WTC11 (cell line): ENCODE measurements at places on chromosomes 16 and 17. TPM values are rescaled to one million over a fixed set of nuclear protein-coding genes. Genes with fewer than 3 reads are reported as not detected.

DNA sequence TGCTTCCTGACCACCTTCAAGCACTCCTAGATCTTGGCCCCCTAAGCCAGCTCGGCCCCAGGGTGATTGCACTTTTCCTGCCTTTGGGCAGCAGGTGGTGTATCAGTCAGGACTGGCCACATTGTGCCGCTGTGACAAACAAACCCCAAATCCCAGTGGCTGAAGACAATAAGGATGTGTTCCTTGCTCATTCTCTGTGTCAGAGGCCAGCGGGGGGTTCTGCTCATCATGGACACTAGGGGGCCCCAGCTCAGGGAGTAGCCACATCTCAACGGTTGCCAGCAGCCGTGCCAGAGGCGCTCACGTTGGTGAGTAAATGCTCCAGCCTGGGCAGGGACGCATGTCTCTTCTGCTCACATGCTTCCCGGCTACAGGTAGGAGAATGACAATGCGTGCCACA, 60.4 kb downstream of the ZDHHC7 start:
- peak; percentile 50 for DNase-seq
- H3K27ac ChIP-seq, result no peak overlapping the region
- H3K27me3 ChIP-seq, result no peaks in the 10 kb centered on the region

CD19 gene
- 0.90 to 2.5 TPM (median 2.5 TPM) in 3 replicates for total RNA-seq

GRCh38 chr17:29716566-29716965, 93.9 kb upstream of the CORO6 start:
- DNase-seq, result no peak
- H3K27me3 ChIP-seq, result no peaks in the 10 kb centered on the region
- H3K27ac ChIP-seq, result no peak overlapping the region
- H3K4me3 ChIP-seq, result no peak overlapping the region

DNA sequence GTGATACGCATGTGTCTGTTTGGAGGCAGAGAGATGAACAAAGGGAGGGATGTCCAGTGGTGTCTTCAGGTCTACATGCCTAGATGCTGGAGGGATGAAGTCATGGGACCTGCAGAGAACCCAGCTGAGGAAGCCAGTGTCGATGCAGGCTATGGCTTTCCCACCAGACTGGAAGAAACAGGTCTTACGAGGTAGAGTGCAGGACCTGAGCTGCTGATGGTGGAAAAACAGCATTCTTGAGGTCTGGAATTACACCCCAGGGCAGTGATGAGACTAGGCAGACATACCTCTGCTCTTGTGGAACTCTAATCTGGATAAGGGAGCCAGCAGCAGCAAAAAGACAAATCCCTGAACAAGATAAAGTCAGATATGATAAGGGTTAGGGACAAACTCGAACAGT, 37.4 kb downstream of the ARSG start:
- DNase-seq, result no peak
- H3K4me3 ChIP-seq, result no peak overlapping the region
- H3K27ac ChIP-seq, result no peak overlapping the region
- H3K36me3 ChIP-seq, result peaks cover 35% of the 10 kb centered on the region
- peaks cover 6% of the 10 kb centered on the region for H3K27me3 ChIP-seq
- H3K4me1 ChIP-seq, result no peaks in the 10 kb centered on the region

GRCh38 chr17:41678907-41679739, 9.6 kb upstream of the EIF1 start:
- H3K4me1 ChIP-seq, result peaks cover 50% of the 10 kb centered on the region
- H3K27me3 ChIP-seq, result peaks cover 2% of the 10 kb centered on the region; the same call in 1 of the 2 replicates
- DNase-seq, result no peak
- H3K4me3 ChIP-seq, result no peak overlapping the region
- peak overlapping the region; percentile 50; the same call in 1 of the 2 replicates for H3K27ac ChIP-seq

GRCh38 chr16:63720848-63721247, 1401.0 kb downstream of the CDH11 start:
- no peak for DNase-seq
- no peak overlapping the region for H3K27ac ChIP-seq
- H3K4me1 ChIP-seq, result 0 out of 2 replicates have a peak, but pooled peaks cover 2% of the 10 kb centered on the region
- no peak overlapping the region for H3K4me3 ChIP-seq
- H3K27me3 ChIP-seq, result no peaks in the 10 kb centered on the region; the same call in 1 of the 2 replicates
- 0 out of 2 replicates have a peak, but pooled peaks cover 2% of the 10 kb centered on the region for H3K36me3 ChIP-seq

- peaks cover 12% of the 10 kb centered on the region for H3K27me3 ChIP-seq
- peaks cover 55% of the 10 kb centered on the region for H3K4me1 ChIP-seq
- H3K4me3 ChIP-seq, result peak overlapping the region; percentile 90
Measured at GRCh38 chr17:27457731-27458523, 1.7 kb downstream of the KSR1 start.

GRCh38 chr17:21194703-21195102, 19.3 kb downstream of the TMEM11 start:
- H3K27me3 ChIP-seq, result no peaks in the 10 kb centered on the region
- peaks cover 30% of the 10 kb centered on the region for H3K36me3 ChIP-seq
- H3K27ac ChIP-seq, result peak overlapping the region; percentile 66
- peaks cover 39% of the 10 kb centered on the region for H3K4me1 ChIP-seq

GRCh38 chr17:74037320-74037719, 166.2 kb upstream of the RPL38 start:
- no peak overlapping the region for H3K27ac ChIP-seq
- DNase-seq, result no peak
- no peaks in the 10 kb centered on the region for H3K36me3 ChIP-seq

NPIPA2 gene
- total RNA-seq, result 12.1 to 20.8 TPM (median 19.5 TPM) in 3 replicates

SMG6 gene
- total RNA-seq, result 25.6 to 27.2 TPM (median 25.9 TPM) in 3 replicates

DNA sequence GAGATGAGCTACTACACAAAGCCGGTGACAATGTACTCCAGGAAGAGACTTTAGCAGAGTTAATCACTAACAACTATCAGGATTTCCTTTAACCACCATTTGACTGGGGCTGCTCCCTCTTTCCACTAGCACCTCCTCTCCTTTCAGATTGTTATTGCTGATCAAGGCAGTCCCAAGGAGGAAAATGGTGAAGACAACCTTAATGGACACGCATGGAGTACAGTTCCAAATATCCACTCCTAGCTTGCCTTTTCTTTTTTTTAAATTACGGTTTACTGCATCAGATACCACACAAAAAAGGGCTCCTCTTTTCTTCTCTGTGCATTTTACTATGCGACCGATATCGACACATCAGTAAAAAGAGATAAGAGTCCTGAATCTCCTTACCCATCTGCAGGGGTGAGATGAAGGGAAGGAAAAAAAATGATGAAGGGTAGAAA, 30.9 kb downstream of the FAM222B start:
- H3K27me3 ChIP-seq, result no peaks in the 10 kb centered on the region
- H3K4me1 ChIP-seq, result peaks cover 52% of the 10 kb centered on the region
- H3K27ac ChIP-seq, result peak overlapping the region; percentile 92
- peak overlapping the region; percentile 88 for H3K4me3 ChIP-seq

DNA sequence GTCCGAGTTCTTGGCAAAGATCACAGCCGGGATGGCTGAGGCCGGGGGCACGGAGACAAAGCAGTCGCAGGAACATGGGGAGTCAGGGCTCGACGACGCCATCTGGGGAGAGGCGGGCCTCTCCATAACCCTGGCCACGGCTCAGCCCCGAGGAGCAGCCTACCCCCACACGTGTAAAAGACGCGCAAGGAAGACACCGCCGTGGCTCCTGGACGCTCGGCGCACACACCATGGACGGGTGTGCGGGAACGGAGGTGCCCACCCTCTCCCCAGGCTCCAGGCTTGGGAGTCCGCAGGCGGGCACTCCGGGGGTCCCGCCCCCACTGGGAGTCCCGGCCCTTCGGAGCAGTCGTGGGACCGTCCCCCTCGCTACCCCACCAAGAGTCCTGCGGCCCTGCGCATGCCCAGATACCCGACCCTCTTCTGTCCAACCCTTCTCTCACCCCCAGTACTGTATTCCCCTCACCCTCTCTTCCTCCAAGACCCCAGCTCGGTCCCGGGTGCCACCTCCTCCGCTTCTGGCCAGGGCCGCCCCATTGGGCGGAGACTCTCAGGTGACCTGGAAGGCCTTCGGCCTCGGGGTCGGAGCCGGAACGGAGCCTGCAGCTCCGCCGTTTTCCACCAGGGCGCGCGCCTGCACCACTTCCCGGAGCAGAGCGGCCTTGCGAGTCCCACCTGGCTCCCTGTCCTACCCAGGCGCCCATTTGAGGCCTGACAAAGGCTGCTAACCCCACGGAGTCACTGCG, at the start of gene SCRN2:
SCRN2 (minus strand) TSS at position 532 of the 746 bp plus-strand sequence; CDS start at position 102, 430 bp downstream.
- H3K27ac ChIP-seq, result peak within 1 kb of the TSS; percentile 80; the same call in 1 of the 2 replicates
- H3K36me3 ChIP-seq, result no peaks in the 10 kb centered on the region; the same call in 1 of the 2 replicates
- peaks cover 19% of the 10 kb centered on the region for H3K27me3 ChIP-seq

- no peak overlapping the region for H3K27ac ChIP-seq
- no peak for DNase-seq
- H3K36me3 ChIP-seq, result no peaks in the 10 kb centered on the region
- no peaks in the 10 kb centered on the region; the same call in 1 of the 2 replicates for H3K27me3 ChIP-seq
- peaks cover 26% of the 10 kb centered on the region for H3K4me1 ChIP-seq
Measured at GRCh38 chr17:18037486-18037885, 1.5 kb downstream of the ATPAF2 start.

SPEM1 gene
- 0.18 to 0.35 TPM in 2 of 3 replicates, not detected in the other for total RNA-seq

DNA sequence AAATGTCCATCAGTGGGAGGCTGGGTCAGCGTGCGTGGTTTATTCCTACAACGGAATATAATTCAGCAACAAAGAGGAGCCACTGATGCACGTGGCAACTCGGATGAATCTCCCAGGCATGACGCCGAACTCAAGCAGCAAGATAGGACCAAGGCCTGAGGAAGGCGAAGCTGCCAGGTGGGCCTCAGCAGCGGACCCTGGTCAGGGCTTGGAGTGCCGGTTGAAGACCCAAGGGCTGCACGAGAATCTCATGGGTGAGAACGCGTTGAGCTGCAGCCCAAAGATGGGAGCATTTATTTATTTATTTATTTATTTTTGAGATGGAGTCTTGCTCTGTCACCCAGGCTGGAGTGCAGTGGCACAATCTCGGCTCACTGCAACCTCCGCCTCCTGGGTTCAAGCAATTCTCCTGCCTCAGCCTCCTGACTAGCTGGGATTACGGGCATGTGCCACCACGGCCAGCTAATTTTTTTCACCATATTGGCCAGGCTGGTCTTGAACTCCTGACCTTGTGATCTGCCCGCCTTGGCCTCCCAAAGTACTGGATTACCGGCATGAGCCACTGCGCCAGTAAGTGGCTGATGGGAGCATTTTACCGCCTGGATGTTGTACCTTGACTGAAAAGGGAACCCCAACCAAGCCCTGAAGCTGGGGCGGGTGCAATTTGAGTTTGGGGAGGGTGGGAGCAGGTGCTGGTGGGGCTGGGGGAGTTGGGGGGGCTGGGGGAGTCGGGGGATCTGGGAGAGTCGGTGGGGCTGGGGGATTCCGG, 18.1 kb upstream of the BAHCC1 start:
- no peak overlapping the region for H3K27ac ChIP-seq
- H3K4me3 ChIP-seq, result no peak overlapping the region

DNA sequence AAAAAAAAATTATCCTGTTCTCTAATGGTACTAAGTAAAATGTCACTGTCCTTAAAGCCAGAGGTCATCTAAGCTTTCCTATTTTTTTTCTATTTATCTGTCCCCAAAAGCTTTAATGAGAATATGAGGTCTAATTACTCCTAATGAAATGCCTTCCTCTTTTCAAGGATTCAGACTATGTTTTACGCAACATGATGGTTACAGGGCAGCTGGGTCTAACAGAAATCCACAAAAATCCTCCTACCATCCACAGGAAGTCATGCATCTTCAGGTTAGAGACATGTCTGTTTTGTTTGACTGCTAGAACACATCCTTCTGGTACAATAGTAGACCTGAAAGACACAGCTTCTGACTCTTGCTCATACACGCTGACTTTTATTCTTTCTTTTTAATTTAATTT, 29.7 kb upstream of the NSRP1 start:
- H3K36me3 ChIP-seq, result no peaks in the 10 kb centered on the region
- H3K27me3 ChIP-seq, result peaks cover 2% of the 10 kb centered on the region
- no peak overlapping the region for H3K27ac ChIP-seq
- no peaks in the 10 kb centered on the region for H3K4me1 ChIP-seq
- H3K4me3 ChIP-seq, result no peak overlapping the region

GRCh38 chr16:12265108-12265507, 288.6 kb downstream of the SNX29 start:
- H3K4me1 ChIP-seq, result peaks cover 5% of the 10 kb centered on the region
- no peak overlapping the region for H3K27ac ChIP-seq
- no peak overlapping the region for H3K4me3 ChIP-seq
- DNase-seq, result no peak
- no peaks in the 10 kb centered on the region for H3K36me3 ChIP-seq

TLCD1 gene
- 36.0 to 41.2 TPM (median 36.5 TPM) in 3 replicates for total RNA-seq

PHOSPHO1 gene
- total RNA-seq, result 0.81 to 1.1 TPM (median 0.85 TPM) in 3 replicates

GRCh38 chr16:35295856-35296255, 1836.4 kb downstream of the TP53TG3F start:
- H3K4me3 ChIP-seq, result no peak overlapping the region
- no peaks in the 10 kb centered on the region for H3K4me1 ChIP-seq
- H3K27ac ChIP-seq, result no peak overlapping the region
- peaks cover 7% of the 10 kb centered on the region; the same call in 1 of the 2 replicates for H3K27me3 ChIP-seq

- no peak overlapping the region for H3K4me3 ChIP-seq
- peaks cover 43% of the 10 kb centered on the region for H3K36me3 ChIP-seq
- H3K27ac ChIP-seq, result peak overlapping the region; percentile 83; the same call in 1 of the 2 replicates
- no peaks in the 10 kb centered on the region for H3K27me3 ChIP-seq
Measured at GRCh38 chr17:35849469-35850348, 19.0 kb downstream of the HEATR9 start.

DNA sequence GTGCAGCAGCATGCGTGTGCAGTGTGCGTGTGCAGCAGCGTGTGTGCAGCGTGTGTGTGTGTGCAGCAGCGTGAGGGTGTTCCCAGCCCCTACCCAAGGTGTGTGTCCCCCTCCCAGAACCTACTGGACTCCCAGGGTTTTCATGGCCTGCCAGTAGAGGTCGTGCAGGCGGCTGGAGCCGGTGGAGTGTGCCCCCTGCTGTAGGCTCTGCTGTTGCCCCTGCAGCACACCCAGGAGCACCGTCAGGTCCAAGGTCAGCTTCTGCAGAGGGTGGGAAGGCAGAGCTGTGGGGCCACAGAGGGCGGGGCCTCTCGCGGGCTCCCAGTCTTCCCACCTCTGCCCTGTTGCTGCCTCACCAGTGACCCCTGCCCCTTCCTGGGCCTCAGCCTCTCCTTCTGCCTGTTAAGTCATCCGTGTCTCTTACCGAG, 14.9 kb downstream of the MYBBP1A start:
- peaks cover 14% of the 10 kb centered on the region for H3K4me1 ChIP-seq
- no peak overlapping the region for H3K27ac ChIP-seq
- DNase-seq, result peak; percentile 51
- peaks cover 23% of the 10 kb centered on the region for H3K36me3 ChIP-seq
- H3K4me3 ChIP-seq, result no peak overlapping the region
- H3K27me3 ChIP-seq, result peaks cover 2% of the 10 kb centered on the region; the same call in 1 of the 2 replicates

DNA sequence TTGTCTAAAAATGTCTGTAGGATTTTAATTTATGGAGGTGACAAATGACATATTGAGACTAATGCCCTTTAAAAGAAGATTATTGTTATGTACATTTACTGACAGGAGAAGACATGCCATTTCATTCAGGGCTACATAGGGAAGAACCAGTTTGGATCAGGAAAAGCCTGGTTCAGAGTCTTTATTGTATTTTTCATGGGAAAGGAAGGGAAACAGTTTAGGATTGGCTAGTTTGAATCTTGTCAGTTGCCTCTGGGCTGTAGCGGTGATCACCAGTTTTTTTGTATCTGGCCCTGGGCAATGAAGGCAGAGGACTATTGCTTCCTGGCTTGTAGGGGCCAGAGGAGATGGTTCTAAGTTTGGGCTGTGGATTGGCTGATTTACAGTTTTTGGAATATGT, 31.8 kb downstream of the NSRP1 start:
- no peaks in the 10 kb centered on the region for H3K27me3 ChIP-seq
- DNase-seq, result no peak
- H3K4me3 ChIP-seq, result no peak overlapping the region
- H3K4me1 ChIP-seq, result peaks cover 8% of the 10 kb centered on the region
- peak overlapping the region; percentile 33 for H3K27ac ChIP-seq

GRCh38 chr16:51012396-51012795, 138.7 kb downstream of the SALL1 start:
- H3K4me3 ChIP-seq, result no peak overlapping the region
- peaks cover 4% of the 10 kb centered on the region for H3K4me1 ChIP-seq
- no peak for DNase-seq
- no peak overlapping the region for H3K27ac ChIP-seq
- peaks cover 3% of the 10 kb centered on the region for H3K36me3 ChIP-seq
- peaks cover 9% of the 10 kb centered on the region for H3K27me3 ChIP-seq

CCL8 gene
- not detected in 3 replicates for total RNA-seq
